Substantia nigra (tissue), 51 donors: ENCODE measurements at places on chromosomes 7 and 10.
A peak's percentile ranks its signal among the peaks of the same experiment; 100 is the strongest.

DNA sequence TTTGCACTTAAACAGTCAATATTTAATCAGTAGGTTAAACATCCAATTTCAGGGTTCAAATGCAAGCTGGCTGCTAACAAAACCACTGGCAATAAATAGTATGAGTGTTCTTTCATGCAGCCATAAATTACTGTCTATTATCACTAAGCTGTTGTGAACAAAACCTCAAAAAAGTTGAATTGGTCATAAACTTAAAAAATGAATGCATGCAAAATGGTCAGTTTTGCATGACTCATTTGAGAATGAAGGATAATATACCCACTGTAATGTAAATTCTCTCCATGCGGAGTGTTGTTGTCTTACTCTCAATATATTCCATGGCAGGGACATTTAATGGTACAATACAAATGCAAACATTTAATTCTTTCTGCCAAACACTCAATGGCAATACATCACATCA is 226.4 kb downstream of the MAGI2 start:
- DNase-seq: no peak

- no peak for DNase-seq
These were observed 65.1 kb upstream of the MPP7 start for GRCh38 chr10:28367929-28368484.

DNA sequence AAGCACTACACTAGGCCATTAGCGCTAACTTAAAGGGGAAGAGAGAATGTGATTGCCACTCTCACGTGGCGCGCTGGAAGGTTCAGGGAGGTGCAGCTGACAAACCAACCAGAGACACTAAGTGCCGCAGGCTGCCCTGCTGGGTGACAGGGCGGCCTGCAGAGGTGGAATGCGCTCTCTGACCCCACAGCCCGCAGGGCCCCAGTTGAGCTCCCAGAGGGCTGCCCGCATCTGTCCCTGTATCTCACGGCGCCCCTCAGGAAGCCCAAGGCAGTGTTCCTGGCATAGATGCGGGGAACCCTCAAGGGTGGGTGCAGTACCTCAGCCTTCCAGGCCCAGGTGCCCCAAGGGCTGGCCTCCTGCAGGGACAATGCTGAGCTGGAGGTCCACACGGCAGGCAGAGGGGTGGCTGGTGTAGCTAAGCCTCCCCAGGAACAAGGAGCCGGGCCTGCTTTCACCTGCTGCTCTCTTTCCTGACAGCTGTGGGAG is 66.6 kb downstream of the CALML3 start:
- no peak for DNase-seq

- peak; percentile 10 for DNase-seq
These were observed 511 bp upstream of the NRP1 start for GRCh38 chr10:33334805-33335550.

- no peak for DNase-seq
These were observed 239.9 kb downstream of the ADRA2A start for GRCh38 chr10:111316722-111317212.

DNA sequence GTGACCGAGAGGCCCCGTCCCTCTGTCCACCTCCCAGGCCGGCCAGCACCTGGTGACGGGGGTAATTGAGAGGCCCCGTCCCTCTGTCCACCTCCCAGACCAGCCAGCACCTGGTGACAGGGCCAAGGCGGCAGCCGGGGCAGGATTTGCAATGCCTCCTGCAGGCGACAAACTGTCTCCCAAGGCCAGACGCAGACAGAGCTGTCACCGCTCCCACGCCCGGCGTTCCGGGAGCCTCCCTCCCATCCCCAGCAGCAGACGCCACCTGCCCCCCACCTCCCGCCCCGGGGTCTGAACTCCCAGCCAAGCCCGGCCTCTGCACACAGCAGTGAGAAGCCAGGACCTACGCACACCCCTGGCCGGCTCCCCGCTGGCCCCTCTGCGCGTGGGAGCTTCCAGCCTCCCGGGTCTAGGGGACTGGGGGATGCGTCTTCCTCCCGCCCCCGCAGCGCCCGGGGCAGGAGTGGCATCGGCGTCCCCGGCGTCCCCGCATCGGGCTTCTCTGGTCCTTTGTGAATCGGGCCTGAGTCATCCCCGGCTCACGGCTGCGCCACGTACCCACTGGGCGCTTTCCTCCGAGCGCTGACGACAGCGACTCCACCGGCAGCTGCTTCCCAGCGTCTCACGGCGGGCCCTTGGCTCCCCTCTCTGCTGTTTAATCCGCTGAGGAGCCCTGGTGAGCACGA is 95.1 kb upstream of the DIP2C start:
- peak; percentile 48 for DNase-seq

DNA sequence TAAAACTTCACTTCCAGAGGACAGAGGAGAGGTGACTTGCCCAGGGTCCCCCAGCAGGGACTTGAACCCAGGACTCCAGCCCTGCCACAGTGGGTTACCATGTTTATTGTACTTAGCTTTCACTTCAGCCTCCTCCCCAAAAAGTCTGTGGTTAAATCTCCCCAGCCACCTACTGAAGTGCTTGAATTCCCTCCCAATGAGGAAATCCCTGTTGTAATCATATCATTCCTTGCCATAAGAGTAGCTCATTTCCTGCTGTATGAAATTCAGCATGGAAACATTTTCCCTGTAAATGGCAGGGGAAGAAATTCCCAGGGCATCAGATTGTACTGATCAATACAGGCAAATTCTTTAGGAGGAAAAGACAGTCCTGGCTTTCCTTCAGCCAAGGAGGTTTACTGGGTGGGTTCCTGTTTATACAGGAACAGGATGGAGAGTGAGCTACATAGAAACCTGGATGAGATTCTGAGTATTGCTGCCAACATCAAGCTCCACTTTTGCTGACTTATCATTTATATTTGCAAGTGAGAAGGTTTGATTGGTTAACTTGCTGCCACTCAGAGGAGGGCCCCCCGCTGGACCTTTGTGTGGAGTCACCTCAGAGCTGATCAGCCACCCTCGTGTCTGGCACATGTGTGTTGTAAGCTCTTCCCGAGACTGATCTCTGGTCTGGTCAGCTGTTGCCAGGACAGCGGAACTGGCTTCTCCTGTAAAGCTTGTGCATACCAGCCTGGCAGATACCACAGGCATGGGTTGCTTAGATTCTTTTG is 16.4 kb upstream of the PDZD8 start:
- no peak for DNase-seq

GRCh38 chr10:101221549-101221948 is 7.7 kb downstream of the LBX1 start:
- no peak for DNase-seq
